Neural crest cell (in vitro differentiated cells): ENCODE measurements at places on chromosomes 12 and 14. TPM values are rescaled to one million over a fixed set of nuclear protein-coding genes. Genes with fewer than 3 reads are reported as not detected.

DNA sequence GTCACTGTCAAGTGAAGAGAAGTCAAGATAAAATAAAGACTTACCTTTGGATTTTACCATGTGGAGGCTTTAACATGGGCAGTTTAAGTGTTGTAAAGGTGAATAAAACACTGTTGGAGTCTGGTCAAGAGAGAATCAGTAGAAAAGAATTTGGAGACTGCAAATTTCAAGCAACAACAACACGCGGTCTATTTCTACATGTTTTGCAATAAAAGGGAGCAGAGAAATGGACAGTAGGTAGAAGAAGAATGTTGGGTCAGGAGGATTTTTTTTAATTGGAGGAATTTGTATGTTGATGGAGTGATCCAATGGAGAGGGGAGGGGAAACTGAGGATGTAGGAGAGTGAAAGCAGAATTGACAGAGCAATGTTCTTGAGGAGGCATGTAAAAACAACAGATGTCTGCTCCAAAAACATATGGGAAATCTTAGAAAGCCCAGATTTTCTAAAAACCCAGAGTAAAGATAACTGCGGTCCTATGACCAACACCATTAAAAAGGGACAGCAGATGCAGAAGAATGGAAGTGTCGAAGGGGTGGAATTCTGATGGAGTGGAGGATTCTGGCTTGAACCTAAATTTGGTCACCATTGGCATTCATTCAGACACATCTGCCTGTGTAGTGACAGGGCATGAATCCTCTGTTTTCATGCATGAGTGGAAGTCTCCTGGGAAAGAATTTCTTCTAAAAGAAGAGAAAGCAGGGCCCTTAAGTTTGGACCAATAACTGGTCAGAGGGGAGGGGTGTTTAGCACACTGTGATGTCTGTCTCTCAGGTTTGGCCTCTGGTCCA, 68.0 kb upstream of the OSBPL8 start:
- DNase-seq: no peak

DNA sequence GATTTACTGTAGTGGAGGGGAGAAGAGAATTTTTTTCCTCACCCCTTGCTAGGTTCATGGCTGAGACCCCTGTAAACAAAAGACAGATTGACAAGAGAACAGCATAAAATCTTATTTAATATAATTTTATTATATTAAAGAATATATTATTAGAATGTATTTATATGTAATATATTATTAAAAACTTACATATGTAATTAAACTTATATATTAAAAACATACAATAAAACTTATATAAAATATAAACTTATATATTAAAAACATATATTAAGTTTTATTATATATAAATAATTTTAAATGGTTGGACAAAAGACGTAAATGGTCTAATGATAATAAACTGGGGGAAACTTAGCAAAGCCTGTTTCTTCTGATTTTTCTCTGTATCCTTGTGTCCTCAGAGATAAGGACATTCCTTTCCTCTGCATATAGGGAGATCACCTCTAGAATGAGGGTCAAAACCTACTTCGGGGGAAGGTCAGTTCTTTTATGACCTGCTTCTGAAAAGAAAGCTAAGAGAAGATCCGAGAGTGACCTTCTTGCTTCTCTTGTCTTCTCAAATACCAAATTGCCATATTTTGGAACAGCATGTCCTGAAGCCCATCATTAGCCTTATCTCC, 8.9 kb upstream of the PPM1H start:
- no peak for DNase-seq

- no peak for DNase-seq
Observed at GRCh38 chr12:110928700-110929099, 8.3 kb upstream of the MYL2 start.

GRCh38 chr14:22767323-22767589, 768 bp downstream of the OXA1L start:
- no peak for DNase-seq

- DNase-seq: no peak
Observed at GRCh38 chr12:91387461-91388134, 205.0 kb upstream of the DCN start.

DNA sequence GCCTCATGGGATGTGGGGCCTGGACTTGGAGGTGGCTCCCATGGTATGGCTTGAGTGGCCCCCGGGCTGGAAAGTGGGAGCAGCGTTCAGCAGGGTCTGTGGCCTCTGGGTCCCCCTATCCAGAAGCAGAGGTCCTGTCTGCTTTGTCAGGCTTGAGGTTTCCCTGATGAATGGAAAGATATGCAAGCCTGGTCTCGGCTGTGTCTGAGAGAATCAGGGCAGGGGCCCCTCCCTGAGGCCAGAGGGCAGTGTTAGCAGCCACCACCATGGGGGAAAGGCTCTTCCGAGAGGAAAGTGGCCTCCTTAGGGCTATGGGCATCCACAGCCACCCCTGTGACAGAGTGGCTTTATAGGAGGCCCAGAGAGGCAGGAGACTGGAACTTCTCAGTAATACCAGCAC, 128.2 kb downstream of the VRK1 start:
- no peak for DNase-seq

- no peak for DNase-seq
Observed at GRCh38 chr12:103965255-103965589, 450 bp upstream of the TDG start.

GRCh38 chr14:92529903-92530302, 16.3 kb downstream of the RIN3 start:
- DNase-seq: no peak

DNA sequence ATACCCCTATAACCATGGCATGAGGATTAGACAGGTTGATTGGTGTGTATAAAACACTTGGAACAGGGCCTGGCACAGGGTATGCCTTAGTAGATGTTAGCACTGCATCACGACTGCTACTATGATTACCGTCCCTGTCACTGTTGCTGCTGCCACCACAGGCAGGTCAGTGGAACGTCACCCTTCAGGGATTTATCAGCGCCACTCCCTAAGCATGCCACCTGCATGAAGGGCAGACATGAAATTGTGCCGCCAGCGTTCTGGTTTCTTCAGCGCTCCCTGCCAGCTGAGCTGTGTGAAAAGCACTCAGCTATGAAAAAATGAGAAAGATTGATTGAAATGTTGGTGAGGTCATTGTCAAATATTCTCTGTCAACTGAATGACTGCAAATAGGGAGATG, 477.0 kb downstream of the DPF3 start:
- no peak for DNase-seq

- DNase-seq: no peak
Observed at GRCh38 chr14:99116741-99117295, 155.2 kb downstream of the BCL11B start.

Gene CLMN
- total RNA-seq: 7.7 and 8.9 TPM in 2 replicates
